ENCODE measurements at places on chromosomes 2 and 18. TPM values are rescaled to one million over a fixed set of nuclear protein-coding genes. Genes with fewer than 3 reads are reported as not detected.

DNA sequence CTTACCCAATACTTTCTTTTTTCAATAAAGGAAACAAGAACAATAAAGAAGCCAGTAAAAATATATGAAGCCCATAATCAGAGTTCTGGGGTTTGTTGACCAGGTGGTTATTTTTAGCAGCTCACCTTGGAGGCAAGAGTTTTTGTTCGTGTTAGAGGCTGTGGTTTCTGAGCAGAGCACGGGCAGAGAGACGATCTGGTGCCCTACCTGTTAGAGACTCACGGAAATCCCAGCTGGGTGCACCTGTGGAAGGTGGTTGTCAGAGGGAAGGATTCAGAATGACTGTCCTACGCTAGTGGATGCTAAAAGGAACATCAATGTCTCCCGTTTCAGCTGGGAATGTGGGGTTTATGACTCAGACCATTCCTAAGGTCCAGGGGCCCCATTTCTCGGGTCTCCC, 87.6 kb downstream of the NRP2 start:
- no peak for DNase-seq

DNA sequence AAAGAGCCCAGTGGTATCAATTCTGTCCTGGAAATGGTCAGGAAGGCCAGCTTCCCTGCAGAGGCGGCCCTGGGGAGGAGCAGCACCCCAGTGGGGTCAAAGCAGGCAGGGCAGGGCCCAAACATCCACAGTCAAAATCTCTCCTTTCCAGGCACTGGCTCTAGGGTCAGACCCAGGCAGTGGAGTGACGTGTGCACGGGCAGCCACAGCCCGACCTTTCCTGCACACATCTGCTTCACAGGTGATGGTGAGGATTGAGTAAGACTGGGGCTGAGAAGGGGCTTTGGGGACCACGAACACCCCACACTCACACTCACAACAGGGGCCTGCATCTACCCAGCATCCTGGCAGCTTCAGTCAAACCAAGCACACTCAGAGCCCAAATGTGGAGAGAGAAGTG, 97.8 kb upstream of the GLI2 start:
- no peak for DNase-seq

- DNase-seq = no peak
These were observed 1.9 kb downstream of the CAD start for GRCh38 chr2:27219091-27219490.

- DNase-seq = no peak
These were observed 131.5 kb downstream of the MAIP1 start for GRCh38 chr2:200086911-200087310.

- no peak for DNase-seq
These were observed 83.3 kb downstream of the ICOS start for GRCh38 chr2:204019572-204020501.

- no peak for DNase-seq
These were observed 32.9 kb upstream of the POMC start for GRCh38 chr2:25201265-25201664.

The PIEZO2 gene
- 0.87 TPM for polyA plus RNA-seq

Measured in stomach (tissue), 19 donors.